ENCODE measurements at places on chromosomes 4 and X. TPM values are rescaled to one million over a fixed set of nuclear protein-coding genes. Genes with fewer than 3 reads are reported as not detected.

GRCh38 chr4:15336410-15337167 lies 91.2 kb upstream of the C1QTNF7 start:
- no peaks in the 10 kb centered on the region for H3K27me3 ChIP-seq
- no peak overlapping the region for H3K4me3 ChIP-seq
- no peak for DNase-seq
- H3K36me3 ChIP-seq: no peaks in the 10 kb centered on the region

Gene HOPX
- 0.26 TPM for total RNA-seq

DNA sequence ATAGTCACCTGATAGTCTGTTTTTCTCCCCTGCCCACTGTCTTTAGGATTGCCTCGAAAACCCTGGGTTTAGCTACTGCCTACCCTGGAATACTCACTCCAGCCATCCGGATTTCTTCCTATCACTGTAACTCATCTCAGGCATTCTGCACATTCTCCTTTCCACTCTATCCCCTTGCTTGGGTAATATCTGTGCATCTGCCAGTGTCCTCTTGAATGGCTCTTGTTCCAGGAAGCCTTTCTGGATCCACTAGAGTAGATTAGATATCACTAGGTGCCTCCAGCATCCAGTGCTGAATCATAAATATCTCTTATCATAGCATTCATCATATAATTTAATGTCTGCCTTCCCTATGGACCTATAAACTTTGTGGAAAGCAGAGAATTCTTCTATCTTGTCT lies 17.1 kb upstream of the GALNT7 start:
- no peak overlapping the region for H3K4me3 ChIP-seq
- H3K4me1 ChIP-seq: peaks cover 5% of the 10 kb centered on the region
- no peak overlapping the region for H3K27ac ChIP-seq
- DNase-seq: no peak
- H3K36me3 ChIP-seq: no peaks in the 10 kb centered on the region

DNA sequence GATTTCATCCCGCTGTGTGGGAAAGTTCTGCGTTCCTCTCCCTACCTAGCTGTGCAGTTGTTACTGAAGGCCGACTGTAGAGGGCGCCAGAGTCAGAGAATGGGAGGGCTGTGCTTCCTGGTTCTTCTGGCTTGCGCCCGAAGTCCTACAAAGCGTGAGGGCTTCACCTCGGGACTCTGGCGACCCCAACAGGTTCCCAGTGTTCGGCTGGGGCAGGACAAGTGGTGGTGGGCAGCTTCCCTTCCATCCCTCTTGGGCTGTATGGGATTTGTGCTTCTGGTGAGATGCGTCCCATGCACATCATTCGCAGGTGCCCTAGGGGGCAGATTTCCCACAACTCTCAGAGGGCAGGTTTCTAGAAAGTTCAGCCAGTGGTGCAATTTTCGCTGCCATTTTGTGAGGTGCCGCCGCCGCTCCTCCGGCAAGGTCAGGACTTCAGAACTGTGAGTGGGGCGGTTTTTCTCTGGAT lies 27.3 kb downstream of the CT45A1 start:
- no peak overlapping the region for H3K27ac ChIP-seq
- DNase-seq: peak; percentile 73
- H3K27me3 ChIP-seq: no peaks in the 10 kb centered on the region
- H3K4me3 ChIP-seq: no peak overlapping the region

DNA sequence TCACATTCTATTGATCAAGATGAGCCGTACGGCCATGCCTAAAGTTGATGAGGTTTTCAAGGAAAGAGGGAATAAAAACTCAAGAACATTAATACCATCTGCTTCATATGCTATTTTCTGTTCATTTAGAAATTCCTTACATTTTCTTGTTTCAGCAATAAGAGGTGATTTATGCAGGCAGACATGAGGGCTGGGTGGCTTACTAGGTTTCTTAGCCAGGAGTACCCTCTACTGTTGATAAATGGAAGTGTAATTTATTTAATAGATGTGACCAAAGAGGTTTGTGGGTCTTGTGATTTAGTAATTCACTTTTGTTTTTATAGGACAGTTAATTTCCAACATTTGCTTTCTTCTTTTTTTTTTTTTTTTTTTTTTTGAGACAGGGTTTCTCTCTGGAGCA lies 6.4 kb upstream of the SMIM9 start:
- H3K4me1 ChIP-seq: no peaks in the 10 kb centered on the region
- peaks cover 2% of the 10 kb centered on the region for H3K36me3 ChIP-seq
- H3K4me3 ChIP-seq: no peak overlapping the region
- no peak overlapping the region for H3K27ac ChIP-seq

Gene MUC7
- not detected for total RNA-seq

DNA sequence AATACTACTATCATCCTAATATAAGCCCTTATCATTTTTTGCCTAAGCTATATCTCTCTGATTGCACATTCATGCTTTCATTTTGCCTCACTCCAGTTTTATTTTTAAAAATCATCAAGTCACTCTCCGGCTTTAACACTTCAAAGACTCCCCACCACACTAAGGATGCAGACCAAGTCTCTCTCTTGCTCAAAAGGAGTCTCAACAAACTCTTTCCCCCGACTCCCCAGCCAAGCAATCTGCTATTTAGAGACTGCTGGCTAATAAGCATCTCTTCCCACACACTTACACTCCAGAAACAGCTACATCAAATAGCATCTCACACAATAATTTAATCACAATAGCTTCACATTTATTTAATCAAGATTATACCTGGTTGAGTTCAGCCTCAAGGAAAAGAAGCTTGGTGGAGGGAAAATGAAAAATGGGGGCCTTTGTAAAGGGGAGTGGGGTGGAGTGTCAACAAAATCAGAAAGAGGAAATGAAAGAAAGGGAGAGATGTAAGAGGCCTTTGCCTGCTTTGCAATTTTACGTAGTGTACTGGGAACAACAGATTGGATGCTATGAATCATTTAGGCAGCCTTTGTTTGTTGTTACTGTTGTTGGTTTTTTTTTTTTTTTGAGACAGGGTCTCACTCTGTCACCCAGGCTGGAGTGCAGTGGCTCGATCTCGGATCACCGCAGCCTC lies 104.1 kb upstream of the MCF2 start:
- no peak overlapping the region for H3K4me3 ChIP-seq
- no peaks in the 10 kb centered on the region for H3K27me3 ChIP-seq

DNA sequence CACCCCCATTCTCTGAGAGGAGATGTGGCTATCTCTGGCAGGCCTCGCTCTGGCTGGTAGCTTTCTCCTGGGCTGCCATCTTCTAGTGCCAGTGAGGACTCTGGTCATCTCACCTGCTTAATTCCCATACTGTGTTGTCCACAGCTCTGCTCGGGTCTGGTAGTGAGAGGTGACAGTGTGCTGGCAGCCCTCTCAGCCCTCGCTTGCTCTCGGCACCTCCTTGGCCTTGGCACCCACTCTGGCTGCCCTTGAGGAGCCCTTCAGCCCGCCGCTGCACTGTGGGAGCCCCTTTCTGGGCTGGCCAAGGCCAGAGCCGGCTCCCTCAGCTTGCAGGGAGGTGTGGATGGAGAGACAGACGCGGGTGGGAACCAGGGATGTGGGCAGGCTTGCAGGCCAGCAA lies 52.7 kb downstream of the CPLX1 start:
- DNase-seq: no peak
- no peak overlapping the region for H3K27ac ChIP-seq
- H3K4me1 ChIP-seq: peaks cover 16% of the 10 kb centered on the region
- no peak overlapping the region for H3K4me3 ChIP-seq

DNA sequence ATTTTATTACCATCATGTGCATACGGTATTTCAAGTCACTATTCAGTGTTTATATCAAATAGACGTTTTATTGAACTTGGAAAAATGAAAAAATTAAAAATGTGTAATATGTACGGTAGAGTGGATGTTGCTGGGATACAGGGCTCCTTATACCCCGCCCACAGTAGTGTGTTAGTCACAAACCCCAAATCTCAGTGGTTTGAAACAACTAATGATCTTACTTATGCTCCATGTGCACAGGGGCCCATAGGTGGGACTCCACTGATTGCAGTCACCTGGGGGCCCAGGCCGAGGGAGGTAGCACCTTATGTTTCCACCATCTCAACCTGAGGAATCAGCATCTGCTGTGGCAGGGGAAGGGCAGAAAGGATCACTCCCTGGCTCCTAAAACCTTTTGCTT lies 18.1 kb downstream of the LSM6 start:
- H3K27ac ChIP-seq: no peak overlapping the region
- peaks cover 19% of the 10 kb centered on the region for H3K36me3 ChIP-seq
- H3K27me3 ChIP-seq: peaks cover 3% of the 10 kb centered on the region
- no peak for DNase-seq
- no peak overlapping the region for H3K4me3 ChIP-seq

- no peaks in the 10 kb centered on the region for H3K36me3 ChIP-seq
- peaks cover 2% of the 10 kb centered on the region for H3K4me1 ChIP-seq
- H3K4me3 ChIP-seq: no peak overlapping the region
- H3K27me3 ChIP-seq: no peaks in the 10 kb centered on the region
- no peak overlapping the region for H3K27ac ChIP-seq
- no peak for DNase-seq
These were observed 145.7 kb downstream of the VSIG4 start for GRCh38 chrX:65894133-65894532.

Gene BTC
- 0.07 TPM for total RNA-seq

Gene SLC9B2
- total RNA-seq: 5.0 TPM

DNA sequence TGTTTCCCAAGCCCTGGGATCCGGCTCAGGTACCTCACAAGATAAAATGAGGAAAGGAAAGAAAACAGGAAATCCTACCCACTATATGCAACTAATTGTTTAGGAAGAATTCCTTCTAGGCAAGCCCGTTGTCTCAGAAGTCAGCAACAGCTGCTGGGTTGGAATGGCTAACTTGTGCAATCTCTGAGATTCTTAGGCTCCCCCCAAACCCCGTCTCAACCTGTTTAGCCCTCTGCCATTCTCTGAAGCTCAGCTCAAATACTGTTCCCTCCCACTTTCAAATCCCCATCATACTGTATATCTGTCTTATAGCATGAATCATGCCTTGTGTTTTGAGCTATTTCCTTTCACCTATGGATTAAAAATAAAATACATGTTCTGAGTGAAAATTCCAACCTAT lies 28.9 kb downstream of the STARD8 start:
- no peak overlapping the region for H3K4me3 ChIP-seq
- H3K36me3 ChIP-seq: no peaks in the 10 kb centered on the region
- H3K4me1 ChIP-seq: peaks cover 67% of the 10 kb centered on the region
- H3K27me3 ChIP-seq: no peaks in the 10 kb centered on the region
- no peak for DNase-seq
- H3K27ac ChIP-seq: no peak overlapping the region

GRCh38 chrX:55057675-55058249 lies 17.1 kb upstream of the PAGE2B start:
- H3K36me3 ChIP-seq: peaks cover 4% of the 10 kb centered on the region
- peaks cover 7% of the 10 kb centered on the region for H3K4me1 ChIP-seq
- no peak overlapping the region for H3K4me3 ChIP-seq
- no peak overlapping the region for H3K27ac ChIP-seq

Gene EFHC2
- total RNA-seq: 2.8 TPM

GRCh38 chrX:16307950-16308349 lies 140.7 kb downstream of the MAGEB17 start:
- peaks cover 7% of the 10 kb centered on the region for H3K36me3 ChIP-seq
- peaks cover 28% of the 10 kb centered on the region for H3K4me1 ChIP-seq
- H3K27ac ChIP-seq: no peak overlapping the region
- H3K27me3 ChIP-seq: no peaks in the 10 kb centered on the region
- no peak for DNase-seq

DNA sequence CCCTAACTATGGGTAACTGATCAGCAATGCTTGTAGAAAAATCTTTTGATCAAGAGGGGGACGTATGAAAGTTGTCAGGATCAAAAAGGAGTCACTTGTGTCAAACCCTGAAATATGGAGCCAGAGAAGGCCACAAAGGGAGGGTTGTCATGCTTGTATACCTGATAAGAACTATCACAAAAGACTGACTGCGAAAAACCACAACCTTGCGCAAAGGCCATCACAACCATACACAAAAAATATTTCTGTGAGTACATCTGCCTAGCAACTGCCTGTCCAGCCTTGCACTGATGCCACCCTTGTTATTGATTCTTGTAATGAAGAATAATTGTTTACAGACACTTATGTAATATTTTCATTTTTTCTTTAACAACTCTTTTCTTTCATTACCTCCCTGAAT lies 22.8 kb upstream of the EIF4E start:
- H3K27ac ChIP-seq: no peak overlapping the region
- H3K4me3 ChIP-seq: no peak overlapping the region
- H3K36me3 ChIP-seq: no peaks in the 10 kb centered on the region
- H3K27me3 ChIP-seq: no peaks in the 10 kb centered on the region
- no peak for DNase-seq

Gene SGMS2
- total RNA-seq: 0.72 TPM

DNA sequence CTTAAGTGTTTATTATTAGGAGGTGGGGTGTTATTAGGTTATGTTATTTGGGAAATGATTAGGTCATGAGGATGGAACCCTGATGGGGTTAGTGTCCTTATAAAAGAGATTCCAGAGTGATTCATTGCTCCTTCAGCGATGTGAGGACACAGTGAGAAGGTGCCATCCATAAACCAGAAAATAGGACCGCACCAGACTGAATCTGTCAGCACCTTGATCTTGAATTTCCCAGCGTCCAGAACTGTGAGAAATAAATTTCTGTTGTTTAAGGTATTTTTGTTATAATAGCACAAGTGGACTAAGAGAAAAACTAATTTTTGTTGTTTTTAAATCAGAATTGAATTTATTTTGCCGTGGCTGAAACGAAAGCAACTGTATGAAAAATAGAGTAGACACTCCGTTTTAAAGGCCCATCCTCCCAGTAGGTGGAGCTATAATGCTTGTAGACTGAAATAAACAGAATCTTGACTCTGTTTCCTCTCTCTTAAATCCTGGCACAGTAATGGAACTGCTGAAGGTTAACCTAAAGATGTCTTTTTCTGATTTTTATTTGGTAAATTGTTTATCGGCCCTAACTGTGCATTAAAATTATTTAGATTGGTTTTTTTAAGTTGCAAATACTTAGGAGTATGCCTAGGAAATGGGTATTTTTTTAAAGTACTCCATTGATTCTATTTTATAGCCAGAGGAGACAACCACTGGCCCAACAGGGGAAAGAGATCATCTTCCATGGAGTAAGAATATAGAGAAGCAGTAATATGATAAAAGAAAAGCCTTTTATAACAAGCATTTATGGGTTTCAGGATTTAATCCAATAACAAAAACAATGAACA lies 133.2 kb upstream of the ADAMTS3 start:
- H3K4me3 ChIP-seq: peak overlapping the region; percentile 62
- H3K27ac ChIP-seq: no peak overlapping the region
- H3K4me1 ChIP-seq: peaks cover 11% of the 10 kb centered on the region
- no peaks in the 10 kb centered on the region for H3K27me3 ChIP-seq
- DNase-seq: peak; percentile 13

- no peak overlapping the region for H3K27ac ChIP-seq
- no peaks in the 10 kb centered on the region for H3K27me3 ChIP-seq
- no peaks in the 10 kb centered on the region for H3K36me3 ChIP-seq
- H3K4me3 ChIP-seq: no peak overlapping the region
- no peak for DNase-seq
- peaks cover 12% of the 10 kb centered on the region for H3K4me1 ChIP-seq
These were observed 50.6 kb downstream of the SYNPO2 start for GRCh38 chr4:118939169-118939783.

- no peak for DNase-seq
- no peak overlapping the region for H3K4me3 ChIP-seq
- H3K4me1 ChIP-seq: no peaks in the 10 kb centered on the region
- H3K36me3 ChIP-seq: 0 out of 2 replicates have a peak, but pooled peaks cover under 1% of the 10 kb centered on the region
- H3K27ac ChIP-seq: no peak overlapping the region
These were observed 134.5 kb upstream of the IL15 start for GRCh38 chr4:141501931-141502330.
